ENCODE measurements at places on chromosomes 6 and 20. TPM values are rescaled to one million over a fixed set of nuclear protein-coding genes. Genes with fewer than 3 reads are reported as not detected.

The KCNQ5 gene
- 3.9 TPM for total RNA-seq

The FGD2 gene
- 20.4 TPM for total RNA-seq

The LIME1 gene
- total RNA-seq, result 32.4 TPM

- DNase-seq, result no peak
Observed at GRCh38 chr6:129607581-129608186, 102.3 kb downstream of the ARHGAP18 start.

GRCh38 chr20:15625981-15626380 is 947.3 kb downstream of the KIF16B start:
- DNase-seq, result no peak

- no peak for DNase-seq
Observed at GRCh38 chr20:3559637-3560036, 88.8 kb downstream of the ATRN start.

DNA sequence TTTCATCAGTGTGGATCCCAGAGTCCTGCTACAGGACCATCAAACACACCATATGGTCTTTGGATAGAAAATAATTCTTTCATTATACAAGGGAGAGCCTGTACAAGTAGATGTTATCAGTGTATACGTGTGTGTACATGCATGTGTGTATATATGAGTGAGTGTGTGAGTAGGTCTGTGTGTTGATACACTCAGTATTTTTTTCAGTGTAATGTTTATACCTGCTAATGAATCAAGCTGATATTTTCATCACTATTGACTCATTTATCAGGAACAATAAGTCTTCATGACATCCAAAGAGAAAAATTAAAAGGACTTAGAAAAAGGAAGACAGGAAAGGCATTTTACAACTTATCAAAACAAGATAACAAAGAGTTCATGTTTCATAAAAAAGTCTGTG is 66.5 kb downstream of the EPM2A start:
- DNase-seq, result no peak

DNA sequence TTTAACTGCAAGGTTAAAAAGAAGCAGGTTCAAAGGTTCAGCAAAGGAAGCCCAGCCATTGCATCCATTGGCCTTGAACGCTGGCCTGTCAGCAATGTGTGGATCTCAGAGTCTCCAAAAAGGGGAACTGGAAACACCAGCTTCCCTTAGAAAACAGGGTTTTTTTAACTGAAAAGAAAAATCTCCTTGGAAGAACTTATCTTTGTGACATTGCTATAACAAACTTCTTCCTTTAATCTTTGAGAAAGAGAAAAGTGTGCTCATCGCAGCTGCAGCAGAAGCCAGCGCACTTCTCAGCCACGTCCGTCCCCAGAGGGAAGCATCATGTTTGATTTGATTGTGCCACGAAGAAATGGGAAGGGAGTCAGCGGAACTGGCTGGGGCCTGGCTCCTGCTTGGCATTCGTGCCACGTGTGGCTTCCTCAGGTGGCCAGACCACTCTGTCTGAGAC is 215.0 kb downstream of the SYNDIG1 start:
- DNase-seq, result no peak

GRCh38 chr20:53180928-53181362 is 208.8 kb downstream of the TSHZ2 start:
- DNase-seq, result no peak

- no peak for DNase-seq
Observed at GRCh38 chr6:118843685-118844390, 50.1 kb upstream of the ASF1A start.

GRCh38 chr6:26301638-26302037 is 63.4 kb upstream of the BTN3A2 start:
- DNase-seq, result no peak

Data from vagina (tissue), 2 donors.